ENCODE measurements at places on chromosomes 13 and 19.

- DNase-seq, result no peak
These were observed 6.9 kb downstream of the SUGP2 start for GRCh38 chr19:19026299-19026971.

DNA sequence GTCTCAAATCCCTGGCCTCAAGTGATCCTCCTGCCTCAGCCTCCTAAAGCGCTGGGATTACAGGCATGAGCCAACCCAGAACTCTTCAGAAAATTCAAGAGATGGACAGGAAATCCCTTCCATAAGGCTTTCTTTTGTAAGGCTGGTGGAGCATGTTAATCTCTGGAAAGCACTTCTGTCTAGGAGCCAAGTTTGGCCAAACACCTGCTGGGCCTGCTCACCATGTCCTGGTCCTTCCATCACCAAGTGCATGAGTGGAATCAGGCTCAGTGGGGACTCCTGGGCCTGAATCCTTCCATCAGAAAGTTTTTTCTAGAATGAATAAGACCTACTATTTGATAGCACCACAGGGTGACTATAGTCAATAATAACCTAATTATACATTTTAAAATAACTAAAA, 148.0 kb downstream of the DCLK1 start:
- no peak for DNase-seq

DNA sequence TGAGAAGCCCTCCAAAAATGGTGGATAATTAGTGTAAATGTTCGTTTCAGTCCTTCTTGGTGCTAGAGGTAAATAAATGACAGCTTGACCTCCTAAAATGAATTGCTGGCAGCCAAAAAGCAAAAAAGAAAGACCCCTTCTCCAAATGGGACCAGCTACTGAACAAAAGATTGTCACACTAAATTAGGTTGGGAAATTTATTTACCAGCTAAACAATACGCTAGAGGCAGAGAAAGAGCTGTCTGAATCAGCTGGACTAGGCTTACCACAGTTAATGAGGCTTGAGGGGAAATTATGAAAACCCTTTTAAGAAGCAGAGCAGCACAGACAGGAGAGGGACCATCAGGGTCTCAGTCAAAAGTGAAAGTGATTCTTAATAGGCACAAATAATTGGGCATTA, 498.9 kb downstream of the SUCLA2 start:
- no peak for DNase-seq

GRCh38 chr19:1521636-1522035, 2.2 kb upstream of the PLK5 start:
- DNase-seq, result no peak

GRCh38 chr13:35309706-35310105, 166.8 kb downstream of the MAB21L1 start:
- DNase-seq, result no peak

DNA sequence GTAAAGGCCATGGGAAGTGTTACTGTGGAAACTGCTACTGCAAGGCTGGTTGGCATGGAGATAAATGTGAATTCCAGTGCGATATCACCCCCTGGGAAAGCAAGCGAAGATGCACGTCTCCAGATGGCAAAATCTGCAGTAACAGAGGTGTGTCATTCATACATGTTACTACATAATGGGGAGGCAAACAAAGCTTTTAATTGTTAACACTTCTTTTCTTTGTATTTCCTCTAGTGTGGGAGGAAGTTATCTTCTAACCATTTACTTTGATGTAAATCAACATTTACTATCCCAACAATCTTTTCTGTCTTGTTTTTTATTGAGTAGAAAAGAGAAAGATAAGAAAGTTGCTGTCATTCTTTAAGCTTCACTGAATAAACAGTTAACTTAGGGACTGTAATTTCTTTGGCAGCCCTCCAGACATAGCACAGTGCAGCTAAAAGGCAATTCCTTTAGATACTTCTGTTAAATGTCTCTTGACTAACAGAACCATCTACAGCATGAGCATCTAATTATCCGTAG, 126.9 kb downstream of the ITGBL1 start:
- no peak for DNase-seq
